CD4-positive, alpha-beta T cell treated with Interleukin-4 for 4 hours (primary cell): ENCODE measurements at places on chromosomes 11 and 22.

DNA sequence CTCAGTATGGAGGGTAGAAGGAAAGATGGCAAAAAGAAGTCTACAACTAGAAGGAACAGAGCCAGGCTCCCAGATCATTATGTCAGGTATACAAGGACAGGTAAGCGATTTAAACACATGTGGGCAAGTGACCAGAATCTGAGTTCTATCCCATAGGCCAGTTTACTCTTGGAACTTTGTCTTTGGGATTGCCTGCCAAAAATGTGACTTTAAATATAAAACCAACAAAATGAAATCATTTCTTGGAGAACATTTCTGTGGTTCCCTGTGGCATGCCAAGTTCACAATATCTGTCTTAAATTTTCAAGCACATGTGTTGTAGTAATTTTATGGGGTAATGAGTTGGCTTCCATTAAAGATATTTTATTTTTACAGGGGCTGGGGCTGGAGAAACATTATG, 141.0 kb downstream of the SLC17A6 start:
- no peak for DNase-seq

GRCh38 chr11:45930031-45930794, 7.8 kb downstream of the LARGE2 start:
- DNase-seq, result peak; percentile 61

- DNase-seq, result no peak
Measured at GRCh38 chr22:50011447-50012210, 936 bp downstream of the IL17REL start.

DNA sequence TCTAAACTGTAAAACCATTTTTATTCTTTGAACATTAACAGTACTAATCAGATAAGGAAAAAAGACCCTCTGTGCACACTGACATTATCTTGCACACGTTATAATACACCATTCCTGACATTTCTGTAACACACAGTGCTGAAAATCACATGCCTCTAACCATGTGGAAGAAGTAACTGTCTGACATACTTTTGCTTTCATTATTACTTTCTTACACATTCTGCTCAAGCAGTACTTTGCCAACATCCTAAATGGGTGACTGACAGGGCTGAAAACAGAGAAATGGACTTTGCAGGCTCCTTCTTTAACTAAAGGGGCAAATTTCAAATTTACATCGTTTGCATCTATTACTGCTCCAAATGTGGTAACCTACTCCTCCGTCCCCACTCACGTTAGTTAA, 22.8 kb upstream of the TP53AIP1 start:
- no peak for DNase-seq

GRCh38 chr22:25746012-25746373, 4.0 kb downstream of the MYO18B start:
- DNase-seq, result no peak

- DNase-seq, result no peak
Measured at GRCh38 chr11:43517518-43517917, 158.8 kb downstream of the TTC17 start.

DNA sequence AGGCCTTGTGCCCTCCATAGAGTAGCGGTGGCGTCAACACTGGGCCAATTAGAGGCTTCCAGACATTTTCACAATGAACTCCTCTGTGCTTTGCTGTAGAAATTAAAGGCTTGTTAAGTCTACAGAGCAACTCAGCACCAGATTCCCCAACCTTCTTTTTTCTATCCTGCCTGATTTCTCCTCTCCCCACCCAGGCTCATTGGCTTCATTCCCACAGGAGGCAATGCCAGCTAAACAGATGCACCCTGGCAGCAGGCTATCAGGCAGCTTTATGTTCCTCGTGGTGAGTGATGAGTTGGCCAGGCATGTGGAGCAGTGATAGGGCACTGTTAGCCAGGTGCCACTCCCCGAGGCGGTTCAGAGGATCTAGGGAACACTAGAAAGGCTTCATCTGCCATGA, 4.8 kb downstream of the DIXDC1 start:
- DNase-seq, result no peak

DNA sequence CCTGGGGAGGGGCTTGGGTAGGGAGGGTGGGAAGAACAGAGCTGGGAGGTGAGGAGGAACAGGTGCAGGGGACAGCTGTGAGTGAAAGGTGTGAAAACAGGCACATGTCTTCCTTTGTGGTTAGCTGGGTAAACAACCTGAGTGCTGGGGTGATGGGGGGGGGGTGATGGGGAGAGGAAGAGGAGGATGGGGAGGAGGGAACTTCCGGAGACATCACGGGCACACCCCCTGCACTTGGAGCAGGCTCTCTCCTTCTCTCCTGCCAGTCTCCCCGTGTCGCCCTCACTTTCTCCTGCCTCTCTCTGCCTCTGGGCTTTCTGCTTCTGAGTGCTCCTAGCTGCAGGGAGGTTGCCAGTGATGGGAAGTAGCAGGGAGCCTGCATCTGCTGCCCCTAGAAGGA, 8.8 kb downstream of the CXCR5 start:
- DNase-seq, result peak; percentile 80

- DNase-seq, result no peak
Measured at GRCh38 chr11:69463181-69463994, 18.1 kb upstream of the LINC01488 start.

GRCh38 chr11:67117672-67118180, 1.3 kb upstream of the KDM2A start:
- peak; percentile 29 for DNase-seq

GRCh38 chr11:69842746-69843528, 23.7 kb upstream of the FGF3 start:
- no peak for DNase-seq

DNA sequence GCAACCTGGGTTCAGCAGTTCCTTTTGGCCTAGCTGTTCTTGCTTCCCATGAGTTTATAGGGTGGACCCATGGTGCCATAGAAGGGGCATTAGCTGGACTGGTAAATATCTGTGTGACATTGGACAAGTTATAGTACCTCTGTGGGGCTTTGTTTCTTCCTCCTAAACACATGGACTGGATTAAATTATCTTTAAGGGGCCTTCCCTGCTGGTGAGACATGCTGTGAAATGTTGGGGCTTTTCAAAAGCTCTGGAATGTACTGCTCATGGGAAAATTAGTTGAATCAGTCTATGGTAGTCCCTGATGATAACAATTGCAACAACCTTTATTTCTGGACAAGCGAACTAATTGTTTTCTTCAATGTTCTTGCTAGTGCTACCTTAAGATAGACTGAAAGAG, 276.2 kb downstream of the BLID start:
- DNase-seq, result no peak

DNA sequence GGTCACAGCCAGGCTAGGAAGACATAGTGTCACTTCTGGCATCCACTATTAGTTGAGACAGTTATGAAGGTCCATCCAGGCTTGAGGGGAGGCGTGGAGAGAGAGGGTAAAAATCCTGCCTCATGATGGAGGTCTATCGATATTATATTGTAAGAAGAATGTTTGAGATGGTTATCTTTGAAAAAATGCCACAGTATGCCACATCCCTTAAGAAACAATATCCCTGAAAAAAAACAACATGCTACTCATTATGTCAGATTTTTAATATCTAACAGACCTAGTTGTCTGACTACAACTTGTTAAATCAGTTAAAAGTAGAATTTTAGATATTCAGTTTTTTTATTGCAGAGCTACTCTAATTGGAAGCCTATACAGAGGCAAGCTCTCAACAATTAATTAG, 121.7 kb upstream of the SLC5A12 start:
- DNase-seq, result no peak

GRCh38 chr11:13861411-13861810, 101.1 kb upstream of the SPON1 start:
- DNase-seq, result no peak

DNA sequence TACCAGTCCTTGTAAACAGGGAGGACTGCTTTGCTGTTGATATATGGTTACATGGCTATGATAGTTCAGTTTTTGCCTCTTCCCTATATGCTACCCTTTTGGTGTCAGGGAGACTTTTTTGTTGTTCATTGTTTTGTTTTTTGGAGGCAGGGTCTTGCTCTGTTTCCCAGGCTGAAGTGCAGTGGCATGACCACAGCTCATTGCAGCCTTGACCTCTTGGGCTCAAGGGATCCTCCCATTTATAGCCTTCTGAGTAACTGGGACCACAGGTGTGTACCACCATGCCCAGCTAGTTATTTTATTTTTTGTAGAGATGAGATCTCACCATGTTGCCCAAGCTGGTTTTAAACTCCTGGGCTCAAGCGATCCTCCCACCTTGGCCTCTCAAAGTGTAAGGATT, 38.6 kb upstream of the SPTBN2 start:
- no peak for DNase-seq

DNA sequence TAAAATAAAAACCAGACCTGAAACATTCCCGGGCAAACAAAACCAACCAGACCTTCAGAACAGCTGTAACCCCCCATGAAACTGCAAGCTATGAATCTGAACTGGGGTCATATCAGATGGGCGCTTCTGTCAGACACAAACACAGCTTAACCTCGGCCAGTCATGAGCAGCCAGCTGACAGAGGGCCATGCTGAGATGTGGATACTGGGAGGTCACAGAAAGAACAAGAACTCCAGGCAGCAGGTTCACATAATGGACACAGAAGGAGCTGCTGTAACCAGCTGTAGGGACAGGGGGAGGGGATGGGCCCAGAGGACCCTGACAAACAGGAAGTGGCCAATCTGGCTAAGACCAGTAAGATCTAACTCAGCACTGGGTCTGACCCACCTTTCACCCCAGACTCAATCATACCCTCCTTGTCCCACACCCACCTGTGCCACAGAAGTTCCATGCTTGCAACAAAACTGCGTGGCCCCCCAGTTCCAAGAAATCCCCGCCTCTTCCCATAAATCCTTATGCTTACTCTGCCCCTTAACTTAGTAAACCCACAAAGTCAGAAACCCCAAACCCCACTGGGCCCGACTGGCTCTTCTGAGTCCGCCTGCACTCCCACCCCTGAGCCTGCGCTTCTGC, 4.0 kb downstream of the APOL4 start:
- no peak for DNase-seq

- no peak for DNase-seq
Measured at GRCh38 chr11:128424851-128425285, 162.5 kb downstream of the ETS1 start.

GRCh38 chr11:57596266-57596885, 1.1 kb upstream of the SERPING1 start:
- DNase-seq, result no peak

- DNase-seq, result no peak
Measured at GRCh38 chr11:44555031-44555800, 10.2 kb upstream of the CD82 start.

DNA sequence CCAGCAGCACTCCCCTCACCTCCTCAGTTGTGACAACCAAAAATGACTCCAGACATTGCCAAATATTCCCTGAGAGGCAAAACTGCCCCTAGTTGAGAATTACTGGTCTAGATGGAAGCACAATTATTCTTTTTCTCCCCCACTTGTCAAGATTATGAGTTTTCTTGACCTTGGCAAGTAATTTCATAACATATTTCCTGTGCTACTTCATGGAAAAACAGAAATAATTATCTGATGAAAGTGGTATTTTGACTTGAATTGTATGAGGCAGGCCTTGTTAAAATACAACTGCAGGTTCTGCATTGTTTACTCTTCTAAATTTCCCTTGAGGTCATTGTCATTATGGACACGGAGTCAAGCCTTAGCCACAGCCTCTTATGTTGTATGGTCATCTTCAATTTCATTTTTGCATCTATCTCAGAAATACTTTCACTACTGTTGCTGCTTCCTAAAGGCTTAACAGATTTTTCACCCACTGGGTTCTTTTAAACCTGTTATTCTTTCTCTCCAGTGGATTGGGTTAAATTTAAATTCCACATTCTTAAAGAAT, 32.2 kb upstream of the LDLRAD3 start:
- no peak for DNase-seq

DNA sequence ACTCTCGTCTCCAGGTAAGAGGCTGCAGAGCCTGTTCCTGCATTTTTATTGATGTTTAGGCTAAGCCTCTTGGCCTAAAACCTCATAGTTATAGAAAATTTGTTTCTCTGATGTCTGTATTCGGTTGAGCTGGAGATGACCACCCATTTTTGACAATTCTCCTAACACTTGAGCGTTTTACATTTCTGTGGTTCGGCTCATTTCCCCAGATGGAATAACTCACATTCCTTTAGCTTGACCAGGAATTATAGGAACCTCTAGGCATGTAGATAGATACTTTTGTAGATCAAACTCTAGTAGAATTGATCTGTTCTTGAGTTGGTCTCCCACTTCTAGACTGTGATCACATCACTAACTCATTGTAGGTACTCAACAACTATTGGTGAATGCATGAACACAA, 172.6 kb upstream of the CADM1 start:
- DNase-seq, result no peak

DNA sequence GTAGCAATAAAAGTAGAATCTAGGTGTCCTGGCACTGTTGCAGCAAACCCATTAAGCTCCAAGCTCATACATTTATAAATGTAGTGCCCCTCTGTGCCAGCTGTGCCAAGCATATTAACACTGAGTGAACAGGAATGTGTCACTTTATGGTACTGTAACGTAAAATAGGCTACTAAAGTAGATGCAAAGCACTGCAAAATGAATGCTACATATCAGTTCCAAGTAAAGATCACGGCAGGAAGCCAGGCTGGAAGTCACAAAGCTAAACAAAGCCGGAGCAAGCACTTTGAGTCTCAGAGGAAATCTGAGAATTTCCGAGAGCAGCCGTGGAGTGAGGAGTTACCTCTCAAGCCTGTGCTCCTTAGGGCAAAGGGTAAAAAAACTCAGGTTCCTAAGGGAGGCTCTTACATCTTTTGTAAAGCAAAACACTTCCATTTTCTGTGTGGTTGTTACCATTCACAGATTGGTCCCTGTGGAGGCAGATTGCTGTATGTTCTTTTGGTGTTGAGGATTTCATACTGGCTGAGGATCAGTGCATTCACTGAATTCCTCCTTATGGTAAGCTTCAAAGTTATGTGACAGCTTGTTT, 85.7 kb downstream of the WNT11 start:
- no peak for DNase-seq

DNA sequence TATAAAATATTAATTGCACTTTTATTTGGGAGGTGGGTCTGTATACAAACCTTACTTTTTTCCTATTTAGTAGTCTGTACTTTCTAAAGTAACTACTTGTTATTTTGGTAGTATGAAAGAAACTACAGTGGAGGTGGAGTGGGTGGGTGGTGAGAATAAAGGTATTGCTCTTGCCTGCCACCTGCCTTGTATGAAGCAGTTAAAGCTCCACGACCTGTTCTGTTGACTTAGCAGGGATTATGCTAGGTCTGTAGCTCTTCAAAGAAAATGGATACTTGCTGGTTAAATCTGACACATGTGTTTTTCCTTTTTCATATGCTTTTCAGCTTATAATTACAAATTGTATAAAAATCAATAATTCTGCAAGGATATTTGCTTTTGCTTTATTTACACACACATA, 111.9 kb downstream of the EHF start:
- DNase-seq, result no peak
